Stimulated activated CD8-positive, alpha-beta memory T cell treated with anti-CD3 and anti-CD28 coated beads, Interleukin-15, amount 100 ng/mL, for 48 hours (primary cell): ENCODE measurements at places on chromosomes 2 and 18.

GRCh38 chr2:136783856-136784255, 18.5 kb downstream of the THSD7B start:
- DNase-seq: no peak

- no peak for DNase-seq
Observed at GRCh38 chr2:180555391-180555965, 424.9 kb upstream of the UBE2E3 start.

DNA sequence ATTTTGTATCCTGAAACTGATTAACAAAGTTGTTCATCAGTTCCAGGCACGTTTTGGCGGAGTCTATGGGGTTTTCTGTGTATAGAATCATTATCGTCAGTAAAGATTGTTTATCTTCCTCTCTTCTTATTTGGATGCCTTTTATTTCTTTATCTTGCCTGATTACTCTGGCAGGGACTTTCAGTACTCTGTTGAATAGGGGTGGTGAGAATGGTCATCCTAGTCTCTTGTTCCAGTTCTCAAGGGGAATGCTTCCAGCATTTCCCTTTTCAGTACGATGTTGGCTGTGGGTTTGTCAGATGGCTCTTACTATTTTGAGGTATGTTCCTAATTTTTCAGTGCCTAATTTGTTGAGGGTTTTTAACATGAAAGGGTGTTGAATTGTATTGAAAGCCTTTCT, 14.0 kb upstream of the SPDYA start:
- DNase-seq: no peak

GRCh38 chr2:191646163-191646902, 31.6 kb upstream of the NABP1 start:
- DNase-seq: no peak

DNA sequence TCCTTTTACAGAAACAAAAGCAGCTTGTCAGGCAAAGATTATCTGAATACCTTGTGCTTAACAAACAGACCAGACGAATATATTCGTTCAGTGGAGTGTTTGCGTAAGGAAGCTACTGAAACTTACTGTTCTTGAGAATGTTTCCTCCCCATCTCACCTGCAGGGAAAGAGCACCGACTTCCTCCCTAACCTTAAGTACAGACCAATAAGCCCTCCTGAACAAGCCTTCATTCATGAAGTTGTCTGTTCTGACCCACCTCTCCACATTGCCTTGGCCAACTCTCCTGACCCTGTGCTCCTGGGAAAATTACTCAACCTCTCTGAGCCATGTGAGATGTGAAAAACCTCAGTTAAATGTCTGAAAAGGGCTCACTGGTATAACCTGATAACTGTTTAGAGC, 35.2 kb downstream of the STK39 start:
- no peak for DNase-seq

GRCh38 chr2:64558445-64559081, 34.4 kb downstream of the AFTPH start:
- no peak for DNase-seq

GRCh38 chr2:24220554-24221291, 45.9 kb downstream of the FAM228A start:
- DNase-seq: no peak

GRCh38 chr2:21070341-21071257, 26.7 kb upstream of the APOB start:
- DNase-seq: no peak

GRCh38 chr2:85427300-85427835, 8.9 kb downstream of the SH2D6 start:
- DNase-seq: no peak

- DNase-seq: no peak
Observed at GRCh38 chr2:47916412-47916811, 10.1 kb upstream of the FBXO11 start.

DNA sequence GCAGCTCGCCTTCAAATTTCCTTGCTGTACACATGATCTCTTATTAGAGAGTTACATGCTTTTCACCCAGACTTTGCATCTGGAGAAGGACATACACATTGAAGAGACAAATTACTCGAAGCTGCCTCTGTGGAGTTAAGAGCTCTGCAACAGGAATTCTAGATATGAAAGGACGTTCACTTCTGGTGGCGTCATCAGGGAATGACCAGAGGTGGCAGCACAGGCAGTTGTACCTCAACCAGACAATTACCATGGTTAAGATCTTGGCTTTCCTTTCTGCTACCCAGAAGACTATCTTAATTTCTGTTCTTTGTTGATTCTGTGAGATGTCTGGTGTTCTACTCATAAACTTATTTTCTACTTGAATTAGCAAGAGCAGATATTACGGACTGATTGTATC, 39.1 kb upstream of the MC4R start:
- DNase-seq: no peak

DNA sequence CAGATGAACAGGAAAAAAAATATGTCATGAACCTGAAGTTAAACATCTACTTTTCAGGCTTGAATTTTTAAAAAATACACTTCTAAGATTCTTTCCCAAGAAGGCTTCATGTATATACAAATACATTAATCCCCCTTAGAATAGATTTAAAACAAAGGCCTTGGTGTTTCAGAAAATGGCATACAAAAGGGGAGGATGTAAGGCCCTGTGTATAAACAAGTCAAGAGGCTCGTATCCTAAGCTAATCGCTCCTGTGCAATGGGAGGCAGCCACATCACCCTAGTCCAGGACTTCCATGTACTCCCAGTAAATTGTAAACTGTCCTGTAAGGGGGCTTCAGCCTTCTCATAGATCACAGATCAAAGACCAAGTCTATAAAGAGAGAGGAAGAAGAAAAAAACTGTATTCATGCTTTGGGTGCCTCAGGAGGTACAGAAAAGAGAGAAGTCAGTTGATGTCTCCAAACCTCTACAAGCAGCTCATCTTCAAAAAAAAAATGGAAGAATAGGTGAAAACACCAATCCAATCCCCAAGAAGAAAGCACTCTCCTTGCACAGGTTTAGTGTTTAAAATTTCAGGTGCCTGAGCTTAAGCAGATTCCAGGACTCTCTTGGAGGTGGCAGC, 53.9 kb downstream of the ANKRD44 start:
- DNase-seq: no peak

- DNase-seq: no peak
Observed at GRCh38 chr18:12423820-12424219, 16.1 kb downstream of the PRELID3A start.

DNA sequence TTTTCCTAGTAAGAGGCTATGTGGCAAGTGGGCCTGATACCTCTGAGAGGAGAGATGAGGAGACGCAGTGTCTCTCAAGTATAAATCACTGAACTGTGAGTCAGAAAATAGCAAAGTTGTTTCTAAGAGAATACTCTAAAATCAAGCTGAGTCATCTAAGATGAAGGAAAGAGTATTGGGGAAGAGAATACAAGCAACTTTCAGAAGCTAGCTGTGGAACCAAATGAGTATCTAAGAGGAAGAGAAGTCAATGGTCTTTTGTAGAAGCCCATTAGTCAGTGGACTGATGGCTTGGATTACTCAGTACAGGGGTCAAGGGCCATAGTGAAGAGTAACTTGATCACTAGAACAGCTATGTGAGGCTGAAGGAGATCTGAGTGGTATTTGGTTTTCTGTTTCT, 2.7 kb upstream of the DCC start:
- no peak for DNase-seq

DNA sequence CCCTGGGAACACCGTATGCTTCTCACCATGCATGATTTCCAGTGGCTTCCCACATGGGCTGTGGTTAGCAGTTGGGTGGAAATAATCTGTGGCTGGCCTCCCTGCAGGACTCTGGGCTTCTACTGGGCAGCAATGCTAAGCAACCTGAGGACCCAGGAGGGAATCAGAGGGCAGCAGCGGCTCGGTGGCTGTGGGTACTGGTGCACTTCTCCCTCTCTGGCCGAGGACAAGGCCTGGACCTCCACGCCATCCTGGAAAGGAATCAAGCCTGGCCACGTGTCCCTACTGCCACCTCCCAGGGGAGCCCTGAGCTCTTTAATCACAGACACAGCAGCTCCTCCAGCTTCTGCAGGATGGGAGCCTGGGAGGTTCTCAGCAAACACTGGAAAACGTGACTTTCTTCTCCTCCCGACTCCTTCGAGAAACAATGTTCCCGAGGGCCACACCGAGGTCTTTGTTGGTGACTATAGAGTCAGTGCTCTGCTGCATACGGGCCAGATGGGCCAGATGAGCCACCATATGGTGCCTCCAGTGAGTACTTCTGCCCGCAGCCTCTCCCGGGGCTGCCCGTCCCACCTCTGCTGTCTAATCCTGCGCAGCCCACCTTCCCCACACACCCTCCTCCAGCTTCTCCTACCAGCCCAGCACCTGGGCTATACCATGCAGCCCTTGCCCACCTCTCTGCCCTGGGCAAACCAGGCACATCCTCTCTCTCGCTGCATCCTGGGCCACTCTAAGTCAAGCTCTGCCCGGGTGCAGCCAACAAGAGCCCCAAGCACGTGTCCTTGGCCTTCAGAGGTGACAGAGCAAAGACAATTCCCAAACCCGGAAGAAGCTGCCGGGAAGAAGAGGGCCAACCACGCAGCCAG, 42.8 kb upstream of the OTOS start:
- DNase-seq: no peak
